ENCODE measurements at places on chromosomes 13 and 19.

DNA sequence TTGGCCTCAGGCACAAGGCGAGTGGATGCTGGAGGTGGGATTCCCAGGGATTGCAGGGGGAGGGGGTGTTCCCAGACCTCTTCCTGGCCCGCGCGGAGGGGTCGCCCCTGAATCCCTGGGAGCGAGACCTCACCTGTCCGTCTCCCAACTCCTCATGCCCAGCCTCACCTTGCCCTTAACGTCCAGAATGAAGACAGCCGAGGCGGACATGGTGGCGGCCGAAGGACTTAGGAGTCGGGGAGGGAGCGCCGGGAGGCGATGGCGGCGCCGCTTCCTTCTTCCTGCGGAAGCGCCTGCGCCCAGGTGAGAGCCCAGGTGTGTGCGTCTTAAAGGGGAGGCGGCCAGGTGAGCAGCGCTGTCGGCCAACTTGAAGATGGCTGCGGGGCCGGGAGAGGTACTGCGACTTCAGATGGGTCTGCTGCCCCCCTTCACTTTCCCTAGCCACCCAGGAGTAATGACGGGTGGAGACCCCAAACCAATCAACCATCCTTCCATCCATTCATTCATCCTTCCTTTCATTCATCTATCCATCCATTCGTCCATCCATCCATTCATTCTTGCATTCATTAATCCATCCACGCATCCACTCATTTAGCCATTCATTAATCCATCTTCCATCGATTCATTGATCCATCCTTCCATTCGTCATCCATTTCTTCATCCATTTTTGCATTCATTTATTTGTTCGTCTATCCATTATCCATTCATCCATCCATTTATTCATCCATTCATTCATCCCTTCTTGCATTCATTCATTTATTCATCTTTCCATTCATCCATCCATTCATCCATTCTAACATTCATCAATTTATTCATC, at the start of gene AP1M2:
TSS of gene AP1M2 (minus strand) at position 291 of the 817 bp plus-strand sequence. CDS start at position 210, 81 bp downstream.
- DNase-seq, result no peak

DNA sequence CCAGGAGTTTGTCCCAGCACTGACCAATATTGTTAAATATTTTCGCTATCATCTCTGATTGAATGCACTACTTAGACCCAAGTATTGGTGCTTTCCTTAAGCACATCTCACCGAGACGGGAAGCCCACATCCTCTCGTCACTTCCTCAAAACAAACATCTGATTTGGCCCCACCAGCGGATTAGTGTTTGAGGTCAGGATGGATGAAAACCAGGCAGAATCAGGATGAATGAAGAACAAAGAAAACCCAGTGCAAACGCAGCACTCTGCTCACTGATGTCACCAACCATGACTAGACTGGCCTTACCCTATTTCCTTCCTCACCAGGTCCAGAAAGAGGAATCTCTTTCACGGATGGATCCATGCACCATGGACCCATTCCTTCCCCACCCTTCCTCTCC, 6.0 kb downstream of the PLAUR start:
- no peak for DNase-seq

DNA sequence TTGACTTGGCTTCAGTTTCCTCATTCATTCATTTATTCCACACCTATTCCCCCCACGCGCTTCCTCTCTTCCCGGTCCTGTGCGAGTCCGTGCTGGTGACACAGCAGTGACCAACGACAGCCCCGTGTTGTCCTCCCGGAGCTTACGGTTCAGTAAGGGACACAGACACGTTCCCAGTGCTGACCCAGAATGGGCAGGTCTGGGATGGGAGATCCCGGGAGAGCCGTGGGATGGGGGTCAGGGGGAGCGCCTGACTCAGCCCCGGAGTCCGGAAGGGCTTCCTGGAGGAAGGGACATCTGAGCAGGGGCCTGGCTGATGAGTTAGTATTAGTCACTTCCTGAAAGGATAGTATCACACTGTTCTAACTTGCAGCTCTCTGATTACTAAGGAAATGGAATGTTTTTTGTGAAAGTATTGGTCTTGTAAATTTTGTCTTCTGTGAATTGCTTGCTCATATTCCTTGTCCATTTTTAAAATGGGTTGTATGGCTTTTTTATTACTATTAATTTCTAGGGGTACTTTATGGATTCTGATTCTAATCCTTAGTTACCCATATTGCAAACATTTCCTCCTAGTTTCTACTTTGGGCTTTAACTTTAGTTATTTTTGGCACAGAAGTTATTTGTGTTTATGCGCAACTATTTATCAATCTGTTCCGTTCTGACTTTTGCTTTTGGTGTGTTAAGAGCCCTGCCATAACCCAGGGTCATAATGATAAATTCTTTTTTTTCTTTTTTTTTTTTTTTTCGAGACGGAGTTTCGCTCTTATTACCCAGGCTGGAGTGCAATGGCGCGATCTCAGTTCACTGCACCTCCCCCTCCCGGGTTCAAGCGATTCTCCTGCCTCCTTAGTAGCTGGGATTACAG, 708 bp upstream of the ERCC1 start:
- no peak for DNase-seq

GRCh38 chr19:11324079-11324661, 15.3 kb downstream of the RAB3D start:
- DNase-seq, result no peak

DNA sequence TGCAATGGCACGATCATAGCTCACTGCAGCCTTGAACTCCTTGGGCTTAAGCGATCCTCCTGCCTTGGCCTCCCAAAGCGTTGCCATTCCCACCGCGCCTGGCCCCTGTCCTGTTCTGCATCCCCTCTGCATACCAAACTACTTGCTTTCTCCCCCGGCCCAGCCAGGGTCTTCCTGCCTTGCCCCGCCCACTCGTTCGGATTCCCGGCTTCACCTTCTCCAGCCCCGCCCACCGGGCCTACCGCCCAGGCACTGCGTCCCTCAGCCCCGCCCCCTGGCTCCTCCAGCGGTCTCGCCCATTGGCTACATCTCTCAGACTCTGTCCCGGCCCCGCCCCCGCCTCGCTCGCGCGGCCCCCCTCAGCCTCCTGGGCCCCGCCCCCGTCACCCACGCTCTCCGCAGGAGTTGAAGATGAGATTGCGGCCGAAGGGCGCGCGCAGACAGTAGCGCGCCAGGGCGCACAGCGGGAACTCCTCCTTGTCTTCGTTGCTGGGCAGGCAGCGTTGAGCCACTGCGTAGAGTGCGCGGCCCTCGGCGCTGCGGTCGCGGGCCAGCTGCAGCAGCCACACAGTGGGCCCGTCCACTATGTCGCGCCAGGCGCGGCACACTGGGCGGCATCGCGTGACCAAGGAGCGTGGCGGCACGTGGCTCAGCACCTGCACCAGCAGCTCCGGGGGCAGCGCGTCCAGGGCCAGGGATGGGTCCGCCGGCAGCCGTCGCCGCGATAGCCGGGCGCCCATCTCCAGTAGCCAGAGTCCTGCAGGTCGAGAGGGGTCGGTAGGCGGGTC, 19.0 kb downstream of the MRPS12 start:
- DNase-seq, result peak; percentile 68

DNA sequence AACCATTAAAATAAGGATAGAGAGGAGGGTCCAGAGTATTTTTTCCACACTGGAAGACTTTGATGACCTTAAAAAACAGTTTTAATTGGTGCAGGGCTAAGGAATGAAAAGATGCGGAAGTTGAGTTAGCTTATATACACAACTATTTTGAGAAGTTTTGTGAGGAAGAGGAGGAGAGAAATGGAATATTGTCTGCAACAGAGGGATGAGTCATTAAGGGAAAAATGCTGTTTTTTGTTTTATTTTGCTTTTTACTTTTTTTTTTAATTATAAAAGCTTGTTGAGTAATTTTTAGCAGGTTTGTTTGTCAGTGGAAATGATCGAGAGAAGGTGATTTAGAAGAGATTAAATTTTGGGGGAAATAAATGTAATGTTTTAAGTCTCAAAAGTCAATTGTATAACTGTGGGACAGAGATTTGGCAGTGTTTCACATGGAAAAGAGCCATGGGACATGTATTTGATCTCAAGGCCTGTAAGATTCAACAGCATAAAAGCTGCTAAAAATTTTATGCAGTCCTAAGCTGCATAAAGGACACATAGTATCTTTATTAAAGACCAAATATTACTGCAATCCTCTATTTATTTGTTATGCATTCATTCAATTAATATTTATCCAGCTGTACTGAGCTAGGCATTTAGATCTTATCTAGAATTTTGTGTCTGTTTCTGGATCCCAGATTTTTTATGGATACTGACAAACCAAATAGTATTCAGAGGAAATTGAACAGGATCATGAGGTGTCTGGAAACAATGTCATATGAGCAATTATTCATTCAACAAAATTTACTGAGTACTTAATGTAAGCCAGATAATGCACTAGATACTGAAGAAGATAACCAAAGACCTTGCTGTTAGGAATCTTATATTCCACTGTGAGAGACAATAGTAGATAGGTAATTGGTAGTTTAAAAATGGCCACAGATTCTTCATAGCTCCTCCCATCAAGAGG, 72.7 kb downstream of the DNAJC15 start:
- no peak for DNase-seq

DNA sequence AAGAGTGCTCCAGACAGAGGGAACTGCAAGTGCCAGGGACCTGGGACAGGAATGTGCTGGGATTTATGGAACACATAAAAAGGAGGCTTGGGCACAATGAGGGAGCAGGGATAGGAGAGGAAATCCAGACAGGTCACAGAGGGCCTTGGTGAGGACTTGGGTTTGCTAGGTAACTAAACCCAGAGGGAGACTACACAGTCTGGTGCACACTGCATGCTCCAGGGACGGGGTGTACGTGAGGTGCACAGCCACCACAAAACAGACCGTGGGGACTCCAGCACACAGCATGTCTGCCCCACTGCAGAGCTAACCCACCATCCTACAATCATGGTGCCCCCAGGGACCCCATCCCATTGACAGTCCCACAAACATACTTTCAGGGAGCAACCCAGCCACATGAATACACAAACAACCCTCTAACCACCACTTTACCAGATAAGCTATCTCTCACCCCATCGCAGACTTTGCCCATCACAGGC, 5.5 kb upstream of the ZFP36 start:
- DNase-seq, result no peak

DNA sequence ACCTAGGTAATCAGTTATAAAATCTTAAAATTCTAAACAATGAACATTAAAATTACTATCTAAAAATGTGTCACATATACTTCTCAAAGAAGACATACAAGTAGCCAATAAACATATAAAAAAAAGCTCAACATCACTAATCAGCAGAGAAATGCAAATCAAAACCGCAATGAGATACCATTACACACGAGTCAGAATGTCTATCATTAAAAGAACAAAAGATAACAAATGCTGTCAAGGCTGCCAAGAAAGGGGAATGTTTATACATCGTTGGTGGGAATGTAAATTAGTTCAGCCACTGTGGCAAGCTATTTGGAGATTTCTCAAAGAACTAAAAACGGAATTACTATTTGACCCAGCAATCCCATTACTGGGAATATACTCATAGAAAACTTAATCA, 310.3 kb upstream of the EDNRB start:
- DNase-seq, result no peak

Data from activated gamma-delta T cell treated with Interleukin-2 at 50 U/mL for 16 hours (primary cell).